ENCODE measurements at places on chromosomes 7 and 10. TPM values are rescaled to one million over a fixed set of nuclear protein-coding genes. Genes with fewer than 3 reads are reported as not detected.

GRCh38 chr10:133475821-133476640 is 22.3 kb downstream of the SCART1 start:
- DNase-seq: no peak

DNA sequence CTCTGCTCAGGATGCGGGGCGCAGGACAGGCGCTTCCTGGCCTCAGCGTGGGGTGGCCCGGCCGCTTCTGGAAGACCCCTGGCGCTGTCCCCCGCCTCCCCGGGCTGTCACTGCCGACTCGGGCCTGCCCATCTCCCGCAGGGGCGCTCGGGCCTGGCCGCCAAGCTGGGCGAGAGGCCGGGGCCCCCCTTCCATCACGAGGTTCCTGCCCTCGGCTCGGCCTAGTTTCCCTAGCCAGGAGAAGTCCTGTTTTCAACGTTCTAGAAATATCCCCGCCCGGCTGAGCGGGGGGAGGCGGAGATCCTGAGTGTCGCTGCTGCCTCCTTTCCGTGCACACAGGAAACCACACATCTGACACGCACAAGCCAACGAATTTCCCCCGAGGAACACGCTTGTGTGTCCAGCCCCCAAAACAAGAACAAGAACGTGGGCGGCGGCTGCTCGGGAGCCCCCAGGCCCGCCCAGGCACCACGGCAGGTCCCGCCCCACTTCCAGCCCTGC is 33.7 kb downstream of the AP5Z1 start:
- DNase-seq: no peak

GRCh38 chr7:16532272-16532671 is 5.6 kb downstream of the LRRC72 start:
- DNase-seq: no peak

DNA sequence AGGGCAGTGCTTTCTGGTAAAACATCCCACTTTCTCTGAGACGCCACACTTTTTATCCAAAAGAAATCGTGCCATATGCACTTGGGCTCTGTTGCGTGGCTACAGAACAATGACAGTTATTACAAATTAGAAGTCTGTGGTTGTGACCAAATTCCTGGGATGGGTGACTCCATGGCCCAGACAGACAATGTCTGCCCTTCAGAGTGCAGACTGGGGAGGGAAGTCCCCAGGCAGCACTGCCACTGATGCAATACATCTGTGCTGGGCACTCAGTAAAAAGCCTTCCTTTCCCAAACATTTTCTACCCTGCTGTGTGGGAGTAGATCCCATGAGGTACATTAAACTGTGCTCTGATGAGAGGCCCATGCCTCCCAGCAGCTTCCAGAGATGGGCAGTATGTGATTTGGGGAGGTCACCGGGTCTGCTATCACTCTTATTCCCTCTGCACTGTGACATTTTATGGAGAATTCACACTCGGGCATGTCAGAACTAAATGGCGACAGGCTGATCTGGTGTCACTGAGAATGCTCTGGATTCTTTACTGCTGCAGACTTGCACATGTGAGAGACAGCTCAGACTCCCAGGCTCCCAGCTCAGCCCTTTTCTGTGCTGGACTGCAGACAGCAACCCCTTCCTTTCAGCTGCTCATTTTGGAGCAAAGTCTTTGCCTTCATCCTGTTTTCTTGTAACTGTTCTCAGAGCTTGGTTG is 243.5 kb upstream of the ZNF32 start:
- no peak for DNase-seq

DNA sequence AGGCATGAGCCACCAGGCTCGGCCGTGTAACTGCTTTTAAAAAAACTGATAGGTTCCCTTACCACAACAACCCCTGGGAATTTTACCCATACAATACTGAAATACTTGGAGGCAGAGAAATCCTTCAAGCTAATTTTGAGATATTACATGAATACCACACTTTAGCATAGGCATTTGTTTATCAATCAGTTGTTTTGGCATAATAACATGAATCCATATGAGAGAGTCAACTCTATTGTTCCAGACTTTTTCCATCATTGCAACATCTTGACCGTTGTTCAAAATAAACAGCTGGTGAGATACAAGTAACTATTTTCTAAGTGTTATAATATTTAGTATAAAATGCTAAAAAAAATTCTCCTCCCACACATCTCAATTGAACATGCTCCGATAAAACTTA is 36.8 kb downstream of the LAMB4 start:
- no peak for DNase-seq

- DNase-seq: no peak
Measured at GRCh38 chr10:85187047-85187446, 858.7 kb downstream of the CCSER2 start.

DNA sequence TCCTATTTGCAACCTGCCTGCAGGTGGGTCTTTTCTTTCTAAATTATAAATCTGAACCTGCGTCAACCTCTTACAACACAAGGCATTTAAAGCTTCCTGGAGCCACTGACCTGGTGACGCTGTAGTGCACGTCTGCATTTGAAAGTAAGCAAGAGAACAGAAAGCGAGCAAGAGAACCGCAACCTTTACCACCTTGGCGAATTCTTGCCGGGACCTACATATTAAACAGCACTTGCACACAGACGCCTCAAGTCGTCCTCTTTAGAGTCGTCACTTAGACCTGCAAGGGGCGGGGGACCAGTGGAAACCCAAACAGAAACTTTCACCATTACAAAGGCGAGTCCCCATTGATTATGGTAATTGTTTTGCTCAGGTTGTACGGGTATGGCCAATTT is 9.5 kb downstream of the GLI3 start:
- no peak for DNase-seq

DNA sequence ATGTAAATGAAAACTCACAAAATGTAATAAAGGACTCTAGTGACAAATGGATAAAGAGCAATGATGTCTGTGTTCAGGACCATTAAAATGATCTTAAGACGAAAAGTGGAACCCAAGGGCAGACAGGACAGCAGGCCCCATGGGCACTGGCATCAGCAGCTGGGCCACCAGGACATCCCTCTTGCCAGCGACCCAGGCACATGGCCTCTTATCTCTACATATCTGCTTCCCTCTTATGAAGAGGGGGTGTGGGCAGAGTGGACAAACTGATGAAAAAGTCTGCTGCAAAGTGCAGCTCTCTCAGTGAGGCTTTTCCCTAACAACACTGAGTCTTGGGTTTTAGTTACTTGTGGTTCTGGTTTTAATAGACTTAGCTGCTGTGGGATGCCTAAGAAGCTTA is 44.8 kb upstream of the ANKRD1 start:
- no peak for DNase-seq

DNA sequence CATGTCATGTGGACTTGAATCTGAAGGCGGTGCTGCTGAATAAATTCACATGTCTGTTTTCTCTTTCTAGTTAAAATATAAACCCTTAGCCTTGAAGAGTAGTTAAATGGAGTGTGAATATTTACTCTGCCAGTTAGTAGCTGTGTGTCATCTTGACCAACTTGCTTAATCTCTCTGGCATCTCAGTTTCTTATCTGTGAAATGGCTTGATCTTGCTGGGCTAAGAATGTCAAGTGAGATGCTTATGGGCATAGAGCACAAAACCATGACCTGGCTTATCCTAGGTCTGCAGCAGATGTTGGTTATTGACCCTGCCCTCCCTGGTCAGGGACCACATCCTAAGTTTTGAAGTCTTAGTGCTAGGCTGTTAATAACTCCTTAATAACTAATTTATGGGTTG is 16.6 kb downstream of the ARID5B start:
- no peak for DNase-seq

- no peak for DNase-seq
Measured at GRCh38 chr7:102431617-102432298, 1.6 kb upstream of the ORAI2 start.

DNA sequence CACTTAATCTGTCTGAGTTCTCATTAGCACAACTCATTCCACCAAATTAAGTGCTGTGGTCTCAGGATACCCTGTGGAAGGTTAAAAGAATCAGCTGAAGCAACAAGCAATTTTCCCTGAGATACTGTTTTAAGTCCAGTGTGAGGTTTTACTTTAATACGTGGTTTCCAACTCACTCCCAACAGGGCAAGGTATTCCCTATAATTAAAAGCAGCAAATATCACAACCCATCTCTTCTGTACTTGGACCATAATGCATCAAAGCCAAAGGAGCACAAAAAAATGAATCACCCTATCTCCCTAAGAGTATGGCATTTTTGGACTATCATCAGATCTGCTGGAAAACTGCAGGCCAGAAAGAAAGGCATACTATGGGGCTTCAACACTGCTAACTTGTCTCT is 4.9 kb downstream of the CADPS2 start:
- no peak for DNase-seq

DNA sequence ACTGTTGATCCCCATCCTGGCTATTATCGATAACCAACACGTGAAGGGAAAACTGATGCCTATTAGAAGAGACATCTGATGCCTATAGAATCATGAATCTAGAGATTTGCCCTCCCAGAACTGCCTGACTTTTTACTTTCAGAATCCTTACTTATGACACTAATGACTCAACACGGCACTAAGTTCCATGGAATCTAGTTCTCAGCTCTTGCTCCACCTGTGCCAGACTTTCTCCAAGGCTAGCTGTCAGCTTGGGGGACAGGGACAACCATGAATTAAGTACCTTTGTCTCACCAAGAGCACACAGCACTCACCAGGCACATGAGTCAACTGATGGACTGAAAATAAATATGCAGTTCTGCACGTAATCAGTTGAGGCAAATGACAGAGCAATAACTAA is 184.2 kb downstream of the FRMD4A start:
- no peak for DNase-seq

DNA sequence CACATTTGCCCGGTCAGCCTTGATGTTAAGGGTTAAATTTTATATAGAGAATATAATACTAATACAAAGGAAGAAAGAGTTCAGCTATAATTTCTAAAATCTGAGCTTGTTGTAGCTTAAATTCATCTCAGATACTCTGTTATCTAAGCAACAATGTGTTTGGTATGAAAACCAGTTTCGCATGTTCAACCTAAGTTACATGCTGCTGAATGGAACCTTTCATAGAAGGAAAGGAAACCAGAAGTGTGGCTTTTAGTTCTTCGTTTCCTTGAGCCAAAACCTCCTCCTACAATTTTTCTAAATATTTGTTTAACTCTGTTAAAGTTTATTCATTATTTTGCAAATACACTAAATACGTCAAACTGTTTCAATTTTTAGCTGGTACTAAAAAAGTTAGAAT is 18.5 kb downstream of the AGR2 start:
- no peak for DNase-seq

DNA sequence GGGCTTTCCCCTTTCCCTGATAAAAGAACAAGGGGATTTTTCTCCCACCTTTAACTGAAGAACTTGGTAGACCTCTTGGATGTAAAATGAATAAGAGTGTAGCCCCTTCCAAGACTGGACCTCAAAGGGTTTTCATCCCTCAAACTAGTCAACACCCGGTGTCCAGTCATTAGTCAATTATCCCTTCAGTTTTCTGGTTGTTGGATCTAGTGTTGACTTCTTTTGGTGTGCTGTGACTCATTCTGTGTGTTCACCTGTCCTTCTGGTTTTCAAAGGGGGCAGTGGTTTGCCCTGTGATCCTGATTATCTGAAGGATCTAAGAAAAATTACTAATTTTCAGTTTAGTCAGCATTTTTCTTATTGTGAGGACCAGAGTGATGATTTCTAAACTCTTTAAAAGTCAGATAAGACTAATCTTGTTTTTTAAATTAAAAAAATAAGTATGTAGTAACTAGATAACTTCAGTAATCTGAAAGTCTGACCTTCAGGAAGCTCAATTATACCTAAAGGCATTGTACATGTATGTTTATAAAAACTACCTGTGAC is 583.5 kb downstream of the CNTNAP2 start:
- no peak for DNase-seq

DNA sequence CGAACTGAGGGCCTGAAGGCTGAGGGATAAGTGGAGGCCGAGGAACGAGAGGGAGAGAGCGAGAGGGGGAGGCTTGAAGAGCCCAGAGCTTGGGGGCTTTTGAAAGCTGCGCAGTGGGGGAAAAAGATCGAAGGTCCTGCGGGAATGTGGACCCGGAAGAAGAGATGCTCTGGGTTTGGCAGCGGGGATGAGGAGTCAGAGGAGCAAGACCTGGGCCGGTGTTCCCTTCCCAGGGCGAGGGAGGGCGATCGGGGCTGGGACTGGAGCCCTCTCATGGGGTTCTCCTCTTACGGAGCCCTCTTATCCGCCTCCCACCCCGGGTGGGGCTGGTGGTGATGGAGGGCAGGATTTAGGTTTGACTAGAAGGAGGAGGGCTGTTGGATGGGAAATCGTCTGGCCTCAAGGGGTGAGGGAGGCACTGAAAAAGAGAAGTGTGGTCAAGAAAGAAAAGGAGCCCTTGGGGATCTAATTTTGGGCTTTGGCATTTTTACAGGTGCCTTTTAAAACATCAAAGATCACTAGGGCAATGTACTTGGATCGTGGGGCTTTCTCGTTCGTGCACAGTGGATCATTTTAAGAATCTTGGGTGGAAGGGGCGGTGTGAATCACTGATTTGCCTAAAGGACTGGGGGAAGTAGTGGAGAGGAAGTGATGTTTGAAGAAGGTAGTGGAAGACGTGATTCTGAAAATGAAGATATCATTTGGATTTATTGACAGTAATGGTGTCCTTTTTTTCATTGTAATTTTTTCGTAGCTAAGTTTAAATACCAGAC is 637 bp downstream of the SAMD8 start:
- no peak for DNase-seq

GRCh38 chr10:1733720-1734119 is 3.6 kb downstream of the ADARB2 start:
- DNase-seq: no peak

- DNase-seq: no peak
Measured at GRCh38 chr10:90197766-90198165, 496.4 kb downstream of the KIF20B start.

DNA sequence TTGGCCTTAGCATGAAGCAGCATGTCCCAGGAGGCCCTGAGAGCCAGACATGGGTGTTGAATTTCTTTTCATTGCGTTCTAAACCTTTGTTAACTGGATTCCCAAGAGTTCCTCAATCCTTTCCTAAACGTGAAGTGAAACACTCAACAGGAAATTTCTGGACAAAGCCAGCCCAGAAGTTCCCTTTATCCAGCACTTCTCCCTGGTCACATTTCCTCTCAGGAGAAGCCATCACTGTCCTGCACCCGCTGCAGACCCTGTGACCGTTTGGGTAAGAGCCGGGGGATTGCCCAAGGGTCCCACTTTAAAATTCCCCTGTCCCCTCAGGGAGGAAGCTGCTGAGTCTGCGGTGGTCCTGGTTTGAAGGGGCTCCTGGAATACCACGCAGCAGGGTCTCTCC is 88.0 kb upstream of the ZPBP start:
- DNase-seq: no peak

Gene CRPPA
- 4.4 TPM for polyA plus RNA-seq

Gene VIPR2
- polyA plus RNA-seq: 2.5 TPM

Gene LIPN
- not detected for polyA plus RNA-seq

Gene SFRP4
- polyA plus RNA-seq: 1.1 TPM

Gene CALHM1
- 0.07 TPM for polyA plus RNA-seq

Gene MACROH2A2
- 80.5 TPM for polyA plus RNA-seq

Gene RBP3
- 0.15 TPM for polyA plus RNA-seq

Gene GDF10
- 1.1 TPM for polyA plus RNA-seq

Gene ADCYAP1R1
- polyA plus RNA-seq: 0.89 TPM

Gene OPN4
- polyA plus RNA-seq: not detected

Gene MPP7
- polyA plus RNA-seq: 7.5 TPM

All from right renal cortex interstitium (tissue), 3 donors.